ENCODE measurements at places on chromosomes 3 and 15.

GRCh38 chr3:175093748-175094147, 234.6 kb downstream of the NAALADL2 start:
- no peak for DNase-seq

GRCh38 chr15:98528046-98528725, 120.2 kb upstream of the IGF1R start:
- no peak for DNase-seq

- no peak for DNase-seq
Measured at GRCh38 chr3:84967767-84968581, 9.2 kb downstream of the CADM2 start.

DNA sequence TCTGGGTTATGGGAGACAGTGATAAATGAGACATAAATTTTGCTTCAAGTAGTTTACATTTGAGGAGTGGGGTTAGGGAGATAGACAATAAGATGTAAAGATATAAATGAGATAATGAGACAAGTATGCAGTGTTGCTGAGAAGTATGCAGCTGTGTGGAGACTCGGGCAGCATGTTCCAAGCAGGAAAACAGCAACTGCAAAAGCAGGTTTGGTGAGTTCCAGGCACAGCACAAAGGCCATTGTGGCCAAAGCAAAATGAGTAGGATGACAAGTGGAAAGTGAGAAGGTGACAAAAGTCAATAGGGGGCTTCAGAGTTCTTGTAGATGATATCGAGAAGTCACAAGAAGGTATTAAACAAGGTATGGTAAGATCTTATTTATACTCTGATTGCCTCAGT, 259.1 kb upstream of the PEX5L start:
- DNase-seq: no peak

- DNase-seq: no peak
Measured at GRCh38 chr3:194537732-194538247, 51.0 kb upstream of the ATP13A3 start.

- DNase-seq: peak; percentile 1
Measured at GRCh38 chr15:53869044-53869805, 109.0 kb upstream of the UNC13C start.

DNA sequence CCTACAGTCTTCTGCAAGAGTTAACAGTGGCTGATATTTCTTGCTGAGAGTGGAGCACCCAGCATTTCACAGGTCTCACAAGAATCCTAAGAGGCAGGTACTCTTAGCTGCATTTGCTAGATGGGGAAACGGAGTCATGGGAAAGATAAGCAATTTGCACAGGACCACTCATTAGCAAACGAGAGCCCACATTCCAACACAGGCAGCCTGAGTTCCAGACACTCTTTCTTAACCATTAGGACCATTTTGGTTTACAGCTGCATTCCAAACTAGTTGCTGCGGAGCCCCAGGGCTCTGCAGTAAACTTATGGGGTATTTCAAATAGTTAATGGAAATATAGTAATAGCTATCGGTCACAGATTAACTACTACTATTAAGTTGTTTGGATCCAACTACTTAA, 42.5 kb downstream of the LYZL4 start:
- DNase-seq: no peak

Measured in activated CD4-positive, alpha-beta T cell treated with anti-CD3 and anti-CD28 coated beads, Interleukin-2, Interleukin-6, amounts not matched to agents 100 ng/mL and 50 ng/mL, durations not matched to agents 16 hours and 8 hours (primary cell).